ENCODE measurements at places on chromosomes 1 and 21. TPM values are rescaled to one million over a fixed set of nuclear protein-coding genes. Genes with fewer than 3 reads are reported as not detected.

DNA sequence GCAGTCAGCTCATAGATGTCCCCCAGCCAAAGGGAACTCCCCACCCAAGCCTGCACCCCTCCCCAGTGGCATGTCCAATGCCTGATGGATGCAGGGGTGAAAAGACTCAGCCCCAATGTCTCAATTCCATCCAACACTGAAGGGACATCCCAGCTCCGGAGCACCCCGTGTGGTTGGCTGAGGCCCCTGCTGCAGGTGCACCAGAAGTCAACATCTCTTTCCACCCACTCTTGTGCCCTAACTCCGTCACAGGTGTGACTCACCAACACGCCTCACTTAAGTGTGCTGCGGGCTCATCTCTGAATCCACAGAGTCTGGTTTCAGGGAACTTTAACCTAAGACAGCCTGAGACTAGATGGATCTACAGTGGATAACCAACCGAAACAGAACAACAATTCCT lies 40.9 kb upstream of the ZBTB18 start:
- no peaks in the 10 kb centered on the region for H3K4me1 ChIP-seq
- no peaks in the 10 kb centered on the region for H3K36me3 ChIP-seq
- H3K4me3 ChIP-seq, result no peak overlapping the region

DNA sequence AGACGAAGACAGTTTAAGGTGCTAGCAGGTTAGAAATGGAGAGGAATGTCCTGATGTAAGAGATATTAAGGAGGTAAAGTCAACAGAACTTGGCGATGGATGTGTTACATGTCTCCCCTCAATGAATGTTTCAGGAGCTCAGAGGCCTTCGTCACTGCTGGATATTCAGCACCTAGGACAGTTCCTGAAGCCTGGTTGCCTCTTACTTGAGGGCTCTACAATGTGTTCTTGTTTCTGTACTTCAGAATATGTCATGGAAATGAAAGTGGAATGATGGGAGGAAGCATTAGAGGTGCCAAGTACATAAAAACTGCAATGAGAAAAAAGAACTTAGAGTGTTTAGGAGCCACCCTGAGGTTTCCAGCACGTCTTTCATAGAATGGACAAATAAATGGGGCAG lies 17.7 kb downstream of the TNR start:
- no peaks in the 10 kb centered on the region for H3K36me3 ChIP-seq
- no peak overlapping the region for H3K27ac ChIP-seq
- H3K4me3 ChIP-seq, result no peak overlapping the region
- H3K27me3 ChIP-seq, result no peaks in the 10 kb centered on the region
- no peaks in the 10 kb centered on the region for H3K4me1 ChIP-seq

- no peaks in the 10 kb centered on the region for H3K27me3 ChIP-seq
- H3K4me3 ChIP-seq, result no peak overlapping the region
- no peaks in the 10 kb centered on the region for H3K36me3 ChIP-seq
- H3K27ac ChIP-seq, result no peak overlapping the region
- no peaks in the 10 kb centered on the region for H3K4me1 ChIP-seq
Measured at GRCh38 chr1:116256875-116257274, 116.2 kb upstream of the ATP1A1 start.

Gene MATN1
- total RNA-seq, result not detected

Data from sigmoid colon (tissue), 7 donors.